ENCODE measurements at places on chromosomes 1 and 21.
A peak's percentile ranks its signal among the peaks of the same experiment; 100 is the strongest.

DNA sequence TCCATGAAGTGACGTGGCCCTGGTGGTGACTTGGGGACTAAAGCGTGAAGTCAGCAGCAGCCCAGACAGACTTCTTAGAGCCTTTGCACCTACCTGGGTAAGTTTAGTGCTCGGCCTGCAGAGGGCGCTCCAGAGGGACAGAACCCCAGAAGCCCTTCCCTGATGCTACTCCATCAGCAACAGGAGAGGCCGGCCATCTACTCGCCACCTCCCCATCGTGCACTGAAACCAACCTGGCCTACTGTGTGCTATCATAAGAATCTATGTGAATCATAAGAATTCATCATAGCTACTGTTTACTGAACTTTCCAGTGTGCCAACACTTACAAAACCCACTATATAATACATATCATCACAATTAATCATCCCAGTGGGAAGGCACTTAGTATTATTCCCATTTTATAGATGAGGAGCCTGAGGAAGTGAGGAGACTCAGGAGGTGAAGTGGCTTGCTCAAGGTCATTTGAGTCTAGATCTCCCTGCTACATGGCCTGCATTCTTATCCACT is 7.9 kb upstream of the EDN2 start:
- DNase-seq = peak; percentile 61

DNA sequence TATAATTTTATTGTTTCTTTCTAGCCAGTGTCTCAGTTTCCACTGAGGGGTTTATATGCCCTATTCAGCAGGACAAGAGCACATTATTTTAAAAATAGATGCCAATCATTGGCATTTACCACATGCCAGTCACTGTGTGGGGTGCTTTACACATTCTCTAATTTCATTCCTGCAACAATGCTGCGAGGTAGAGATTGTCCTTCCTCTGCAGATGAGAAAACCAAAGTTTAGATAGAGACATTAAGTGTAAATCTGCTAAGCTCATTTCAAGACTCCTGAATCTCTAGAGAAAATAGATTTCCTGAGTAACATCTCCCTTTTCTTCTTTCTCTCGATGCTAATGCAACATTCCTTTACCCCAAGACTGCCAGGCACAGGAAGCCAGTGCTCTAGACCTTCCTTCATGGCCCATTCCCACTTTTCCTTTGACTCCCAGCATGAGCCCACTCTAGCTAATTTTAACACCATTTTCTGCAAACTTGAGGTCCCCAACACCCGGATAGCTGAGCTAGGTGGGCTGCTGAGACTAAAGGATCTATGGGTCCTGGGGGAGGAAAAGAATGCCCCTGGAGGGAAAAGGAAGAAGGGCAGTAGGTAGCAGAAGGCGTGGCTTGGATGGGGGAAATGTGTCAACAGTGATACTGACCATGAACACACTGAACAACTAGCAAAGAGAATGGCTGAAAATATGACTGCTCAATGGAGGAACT is 50.0 kb downstream of the SH3GLB1 start:
- DNase-seq = no peak

GRCh38 chr1:236124965-236125364 is 17.4 kb upstream of the GPR137B start:
- no peak for DNase-seq

DNA sequence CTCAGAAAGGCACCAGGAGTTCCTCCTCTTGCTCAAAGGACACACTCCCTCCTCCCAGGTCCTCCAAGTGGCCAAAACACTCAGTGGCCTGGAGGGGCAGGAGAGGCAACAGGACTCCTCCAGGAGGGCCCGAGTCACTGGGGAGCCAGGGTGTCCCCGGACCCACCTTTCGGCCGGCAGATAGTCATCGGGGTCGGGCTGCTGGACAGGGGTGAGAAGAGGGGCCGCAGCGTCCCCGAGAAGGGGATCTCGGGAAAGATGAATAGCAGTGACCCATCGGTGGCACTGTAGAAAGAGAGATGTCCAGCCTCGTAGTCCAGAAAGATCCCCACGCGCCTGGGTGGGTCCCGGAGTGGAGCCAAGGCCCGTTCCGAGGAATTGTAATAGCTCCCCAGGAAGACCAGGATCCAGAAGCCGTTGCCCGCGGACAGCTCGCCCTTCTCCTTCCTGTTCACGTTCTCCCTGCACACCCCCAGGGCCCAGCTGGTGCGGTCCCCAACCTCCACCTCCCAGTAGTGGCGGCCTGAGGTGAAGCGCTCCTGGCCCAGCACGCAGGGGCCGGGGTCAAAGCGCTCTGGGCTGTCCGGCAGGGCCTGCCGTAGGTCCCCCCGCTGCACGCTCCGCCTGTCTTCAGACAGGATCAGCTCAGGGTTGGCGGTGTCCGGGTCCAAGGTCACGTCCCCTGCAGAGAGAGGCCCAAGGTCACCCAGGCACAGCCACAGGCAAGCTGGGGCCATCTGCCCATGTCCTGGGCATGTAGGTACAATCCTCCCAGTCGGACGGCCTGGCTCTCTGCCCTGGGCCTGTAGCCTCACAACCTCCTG is 11.9 kb downstream of the TRIM11 start:
- no peak for DNase-seq

- DNase-seq = peak; percentile 53
Measured at GRCh38 chr1:223670458-223671159, 5.1 kb upstream of the CAPN8 start.

DNA sequence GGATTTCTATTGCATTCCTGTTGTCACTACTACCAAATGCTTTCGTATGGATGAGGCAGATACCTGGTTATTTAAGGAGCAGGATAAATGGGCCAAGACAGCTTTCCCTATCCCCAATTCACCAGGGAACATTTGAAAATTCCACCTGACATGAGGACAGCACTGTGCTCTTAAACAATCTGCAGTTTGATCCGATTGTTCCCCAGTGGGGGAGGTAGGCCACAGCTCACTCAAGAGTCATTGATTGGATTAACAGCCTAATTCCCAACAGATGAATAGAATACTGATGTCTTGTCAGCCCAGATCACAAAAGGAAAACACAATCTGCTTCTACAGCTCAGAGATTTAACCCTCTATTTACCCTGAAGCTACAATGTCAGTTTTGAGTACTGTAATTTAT is 123.9 kb downstream of the LHX4 start:
- no peak for DNase-seq

GRCh38 chr1:9904596-9904995 is 5.5 kb downstream of the CTNNBIP1 start:
- DNase-seq = no peak

- no peak for DNase-seq
Measured at GRCh38 chr1:198833706-198834503, 195.1 kb downstream of the PTPRC start.

GRCh38 chr21:36722370-36723368 is 23.8 kb downstream of the SIM2 start:
- DNase-seq = no peak

DNA sequence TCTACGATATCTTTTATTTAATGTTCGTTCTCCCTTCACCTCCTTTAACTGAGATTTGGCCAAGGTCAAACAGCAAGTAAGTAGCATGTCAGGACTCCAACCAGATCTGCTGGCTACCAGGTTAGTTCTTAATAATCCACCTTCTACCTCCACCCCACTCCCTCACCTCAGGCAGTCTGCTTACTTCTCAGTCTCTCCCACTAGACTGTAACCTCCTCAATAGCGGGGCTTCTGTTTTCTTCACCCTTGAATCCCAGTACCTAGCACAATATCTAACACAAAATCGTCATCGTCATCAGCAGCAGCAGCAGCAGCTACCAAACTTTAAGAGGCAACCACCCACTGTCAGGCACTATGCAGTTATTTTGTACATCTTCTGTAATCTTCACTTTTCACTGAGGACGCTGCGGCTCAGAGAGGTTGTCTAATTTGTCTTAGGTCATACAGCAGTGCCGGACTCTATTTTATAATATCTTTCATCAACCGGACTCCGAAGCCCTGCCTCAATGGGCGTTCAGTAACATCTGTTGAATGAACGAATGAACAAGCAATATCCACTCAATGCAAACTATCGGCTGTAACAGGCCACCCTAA is 859 bp upstream of the MAGI3 start:
- DNase-seq = peak; percentile 42

DNA sequence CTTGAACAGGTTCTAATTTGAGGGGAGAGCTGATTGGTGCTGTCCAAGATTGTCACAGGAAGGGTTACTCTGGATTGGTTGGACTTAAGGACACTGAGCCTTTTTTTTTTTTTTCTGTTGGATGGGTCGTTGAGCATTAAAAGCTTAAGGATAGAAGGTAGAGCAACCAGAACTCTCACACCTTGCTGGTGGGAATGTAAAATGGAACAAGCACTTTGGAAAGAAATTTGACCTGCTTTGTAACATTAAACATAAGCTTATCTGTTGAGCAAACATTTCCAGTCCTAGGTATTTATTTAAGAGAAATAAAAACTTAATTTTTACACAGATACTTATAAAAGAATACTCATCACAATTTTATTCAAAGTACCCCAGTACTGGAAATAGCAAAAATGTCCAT is 29.8 kb upstream of the PLA2G2A start:
- DNase-seq = no peak

GRCh38 chr1:40027647-40028046 is 12.9 kb upstream of the CAP1 start:
- no peak for DNase-seq

- no peak for DNase-seq
Measured at GRCh38 chr1:53137729-53138128, 4.7 kb downstream of the SLC1A7 start.

- peak; percentile 96 for DNase-seq
Measured at GRCh38 chr1:199272628-199273086, 633.8 kb downstream of the PTPRC start.

GRCh38 chr1:53319296-53320101 is 8.4 kb downstream of the LRP8 start:
- DNase-seq = no peak

DNA sequence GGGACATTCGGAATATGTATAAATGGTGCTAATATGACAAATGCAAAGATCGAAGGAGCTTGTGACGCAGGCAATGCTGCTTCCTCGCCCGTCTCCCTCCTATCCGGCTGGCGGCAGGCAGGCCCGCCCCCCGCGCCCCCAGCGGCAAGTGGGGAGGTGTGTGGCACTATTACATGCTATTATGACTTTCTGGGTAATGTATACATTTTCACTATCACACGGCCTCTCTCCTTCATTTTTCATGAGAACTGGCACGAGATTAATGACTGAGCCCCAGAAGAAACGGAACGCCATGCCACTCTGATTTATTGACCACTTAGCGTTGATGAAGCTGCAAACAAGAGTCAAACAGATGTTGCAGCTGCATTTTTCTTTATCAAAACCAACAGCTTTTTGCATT is 138.9 kb upstream of the VAMP3 start:
- no peak for DNase-seq

DNA sequence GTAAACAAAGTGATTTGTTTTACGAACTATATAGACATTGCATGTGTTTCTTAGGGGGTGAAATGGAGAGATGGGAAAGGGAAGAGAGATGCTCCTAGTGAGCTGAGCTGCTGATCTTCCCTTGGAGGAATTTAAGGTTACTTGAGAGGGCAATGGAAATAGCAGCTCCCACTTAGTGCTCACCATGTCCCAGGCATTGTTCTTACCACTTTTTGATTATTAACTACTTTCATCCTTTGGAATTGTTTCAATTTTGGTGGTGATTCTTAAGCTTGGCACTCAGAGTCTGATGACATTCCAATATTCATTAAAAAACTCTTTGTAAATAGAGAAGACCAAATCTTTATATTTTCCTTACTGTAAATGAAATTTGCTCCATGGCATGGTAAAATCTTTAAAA is 124.9 kb downstream of the ITSN1 start:
- DNase-seq = no peak

DNA sequence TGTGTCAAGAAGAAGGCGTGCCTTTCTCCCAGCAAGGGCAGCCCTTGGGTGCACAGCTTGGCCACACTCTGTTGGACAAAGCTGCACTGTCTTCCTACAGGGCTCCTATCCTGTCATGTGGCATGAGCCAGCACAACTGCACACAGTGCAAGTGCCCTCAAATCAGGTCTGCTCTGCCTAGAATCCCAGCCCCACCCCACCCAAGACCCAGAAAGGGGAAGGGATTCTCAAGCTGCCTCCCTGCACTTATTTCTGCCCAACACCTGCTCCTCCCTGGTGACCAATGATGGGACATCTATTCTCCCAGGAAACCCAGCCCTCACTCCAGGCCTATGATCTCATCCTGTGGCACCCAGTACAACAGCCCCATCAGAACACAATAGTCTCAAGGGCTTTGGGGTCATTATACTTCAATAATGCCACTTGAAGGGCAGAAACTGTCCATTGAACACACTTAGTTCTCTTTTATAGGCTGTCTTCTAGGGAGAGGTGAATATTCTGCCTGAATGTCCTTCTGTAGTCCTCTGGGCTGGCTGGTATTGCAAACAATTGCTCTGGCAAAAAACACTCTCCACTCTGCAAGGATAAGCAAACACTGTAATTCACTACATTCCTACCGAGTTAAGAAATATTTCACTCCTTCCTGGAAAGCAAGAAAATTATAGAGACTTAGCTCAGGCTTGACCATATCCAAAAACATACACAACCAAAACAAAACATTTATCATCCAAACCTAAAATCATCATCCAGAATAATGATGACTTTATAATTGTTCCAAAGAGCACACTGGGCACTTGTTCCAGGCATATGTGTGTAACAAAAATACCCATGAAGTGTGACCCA is 43.1 kb upstream of the IGSF3 start:
- DNase-seq = peak; percentile 58

DNA sequence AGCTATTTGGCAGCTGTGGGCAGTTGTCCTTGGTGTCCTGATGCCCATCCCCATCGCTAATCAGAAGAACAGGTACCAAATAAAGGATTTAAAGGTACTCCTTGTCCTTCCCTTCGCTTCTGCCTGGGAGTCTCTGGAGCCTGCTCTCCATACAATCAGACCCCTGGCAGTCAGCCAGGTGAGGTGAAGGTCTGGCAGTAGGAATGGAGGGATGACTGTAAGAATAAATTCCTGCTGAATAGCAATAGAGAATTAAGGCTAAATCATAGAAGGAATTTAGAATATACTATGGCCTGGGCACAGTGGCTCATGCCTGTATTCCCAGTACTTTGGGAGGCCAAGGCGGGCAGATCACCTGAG is 9.2 kb downstream of the THBS3 start:
- DNase-seq = no peak

GRCh38 chr1:1430992-1431844 is 4.3 kb upstream of the VWA1 start:
- DNase-seq = no peak

GRCh38 chr1:65141394-65141793 is 6.6 kb upstream of the AK4 start:
- DNase-seq = peak; percentile 45

- DNase-seq = no peak
Measured at GRCh38 chr1:91036894-91037829, 15.3 kb upstream of the ZNF644 start.

GRCh38 chr21:32257962-32258785 is 20.7 kb downstream of the MIS18A start:
- DNase-seq = peak; percentile 42

GRCh38 chr21:46662765-46663500 is 27.5 kb downstream of the PRMT2 start:
- DNase-seq = no peak

Data from PC-9 (cell line).